ENCODE measurements at places on chromosomes 1 and 21.

- no peak for DNase-seq
Observed at GRCh38 chr1:25795946-25796810, 3.8 kb upstream of the SELENON start.

- DNase-seq: no peak
Observed at GRCh38 chr1:67970088-67970487, 80.3 kb downstream of the DIRAS3 start.

GRCh38 chr1:59195151-59195550, 101.7 kb upstream of the FGGY start:
- no peak for DNase-seq

GRCh38 chr1:24861821-24862727, 68.0 kb downstream of the RUNX3 start:
- no peak for DNase-seq

- no peak for DNase-seq
Observed at GRCh38 chr1:226332947-226333346, 24.0 kb upstream of the LIN9 start.

- no peak for DNase-seq
Observed at GRCh38 chr1:172489847-172490246, 43.1 kb upstream of the SUCO start.

DNA sequence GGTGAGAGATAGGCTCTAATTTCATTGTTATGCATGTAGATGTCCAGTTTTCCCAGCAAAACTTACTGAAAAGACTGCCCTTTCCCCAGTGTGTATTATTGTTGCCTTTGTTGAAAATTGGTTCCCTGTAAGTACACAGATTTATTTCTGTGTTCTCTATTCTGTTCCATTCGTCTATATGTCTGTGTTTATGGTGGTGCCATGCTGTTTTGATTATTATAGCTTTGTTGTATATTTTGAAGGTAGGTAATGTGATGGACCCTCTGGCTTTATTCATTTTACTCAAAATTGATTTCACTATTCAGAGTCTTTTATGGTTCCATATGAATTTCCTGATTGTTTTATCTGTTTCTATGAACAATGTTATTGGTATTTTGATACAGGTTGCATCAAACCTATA, 375.8 kb upstream of the VAMP3 start:
- no peak for DNase-seq

Measured in GOT3 (cell line).